ENCODE measurements at places on chromosomes 6 and 20.

GRCh38 chr6:14344486-14344885 is 226.9 kb downstream of the CD83 start:
- no peak for DNase-seq

DNA sequence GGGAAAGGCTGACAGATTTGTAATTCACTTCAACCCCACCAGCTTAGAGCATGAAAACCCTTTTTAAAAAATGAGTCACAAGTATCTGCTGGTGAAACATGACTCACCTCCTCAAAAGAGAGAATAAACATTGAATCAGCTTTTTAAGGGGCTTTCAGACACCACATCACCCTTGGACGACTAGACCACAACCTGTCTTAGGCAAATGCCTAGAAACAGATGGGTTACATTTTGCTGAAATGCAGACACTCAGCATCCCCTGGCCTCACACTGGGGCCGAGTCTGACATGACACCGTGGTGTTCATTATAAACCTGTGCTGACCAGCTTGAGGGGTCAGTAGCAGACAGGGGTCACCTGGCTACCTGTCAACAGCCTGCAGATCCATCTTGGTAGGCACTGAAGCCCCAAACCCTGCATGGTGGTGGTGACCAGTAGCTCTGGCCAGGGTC is 175.3 kb upstream of the CST7 start:
- peak; percentile 94 for DNase-seq

GRCh38 chr6:45209762-45210161 is 118.4 kb upstream of the RUNX2 start:
- peak; percentile 6 for DNase-seq

DNA sequence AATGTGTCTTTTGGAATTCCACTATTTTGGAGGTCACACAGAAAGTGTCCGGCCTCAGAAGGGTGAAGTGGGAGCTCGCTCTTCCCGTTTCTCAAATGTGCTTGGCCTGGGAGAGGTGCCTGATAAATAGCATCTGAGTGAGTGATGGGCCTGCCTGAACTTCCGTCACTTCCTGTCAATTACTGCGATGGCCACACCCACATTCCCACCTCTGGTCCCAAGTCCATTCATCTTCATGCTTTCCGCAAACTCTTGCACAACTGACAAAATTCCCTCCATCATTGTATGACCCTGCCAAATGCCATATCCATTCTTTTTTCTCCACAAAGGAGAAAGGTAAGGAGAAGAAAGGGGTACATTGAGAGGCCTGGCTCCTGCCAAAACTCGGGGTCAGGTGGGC is 169.0 kb downstream of the QKI start:
- no peak for DNase-seq

- DNase-seq: no peak
Measured at GRCh38 chr6:110476046-110476849, at the start of gene SLC22A16. Gene SLC22A16 (minus strand): TSS chr6:110476613. CDS start chr6:110476574, 39 bp downstream.

GRCh38 chr6:23311211-23311610 is 741.8 kb downstream of the HDGFL1 start:
- DNase-seq: no peak

- peak; percentile 69 for DNase-seq
Measured at GRCh38 chr6:111657146-111657545, 51.5 kb upstream of the TRAF3IP2 start.

DNA sequence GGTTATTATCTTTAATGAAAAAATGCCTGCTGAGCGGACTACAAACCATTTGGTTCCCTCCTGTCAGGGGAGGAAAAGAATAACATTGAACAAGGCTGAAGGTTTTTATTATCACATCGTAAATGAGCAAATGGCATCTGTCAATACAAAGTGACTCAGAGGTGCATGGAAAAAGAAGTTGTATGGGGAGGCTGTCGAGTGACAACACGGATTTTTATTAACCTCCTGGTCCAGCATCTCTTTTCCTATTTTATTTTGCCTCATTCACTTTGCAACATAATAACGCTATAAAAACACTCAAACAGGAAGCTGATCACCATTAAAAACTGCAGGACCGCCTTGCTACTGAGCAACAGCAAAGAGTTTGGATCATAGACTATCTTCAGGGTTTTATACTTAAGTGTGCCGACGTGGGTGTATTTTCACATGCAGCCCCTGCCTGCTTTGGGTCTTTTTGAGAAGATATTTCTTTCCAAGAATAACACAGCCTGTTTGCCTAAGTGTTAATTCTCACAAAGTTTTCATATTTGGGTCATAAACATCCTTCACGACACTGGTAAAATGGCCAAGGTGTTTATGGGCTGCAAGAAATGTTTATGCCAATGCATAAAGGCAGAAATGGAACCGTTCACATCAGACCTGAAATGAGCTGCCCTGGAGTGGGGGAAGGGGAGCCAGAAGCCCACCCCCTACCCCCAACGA is 132.1 kb upstream of the SALL4 start:
- peak; percentile 37 for DNase-seq

GRCh38 chr20:7770578-7770977 is 169.7 kb downstream of the HAO1 start:
- no peak for DNase-seq

DNA sequence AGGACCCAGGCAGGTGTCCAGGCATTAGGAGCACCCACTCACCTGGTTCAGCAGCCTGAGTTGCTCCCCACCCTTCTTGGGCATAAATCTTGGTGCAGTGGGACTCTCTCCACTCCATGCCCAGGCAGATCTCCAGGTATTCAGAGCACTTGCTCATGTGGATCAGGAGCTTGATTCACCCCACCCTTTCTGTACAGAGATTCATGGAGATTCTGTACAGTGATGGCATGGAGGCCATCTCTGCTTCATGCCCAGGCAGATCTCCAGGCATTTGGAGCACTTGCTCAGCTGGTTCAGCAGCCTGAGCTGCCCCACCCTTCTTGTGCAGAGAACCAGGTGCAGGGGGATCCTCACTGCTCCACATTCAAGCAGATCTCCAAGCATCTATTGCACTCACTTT is 44.1 kb downstream of the BEND6 start:
- no peak for DNase-seq

DNA sequence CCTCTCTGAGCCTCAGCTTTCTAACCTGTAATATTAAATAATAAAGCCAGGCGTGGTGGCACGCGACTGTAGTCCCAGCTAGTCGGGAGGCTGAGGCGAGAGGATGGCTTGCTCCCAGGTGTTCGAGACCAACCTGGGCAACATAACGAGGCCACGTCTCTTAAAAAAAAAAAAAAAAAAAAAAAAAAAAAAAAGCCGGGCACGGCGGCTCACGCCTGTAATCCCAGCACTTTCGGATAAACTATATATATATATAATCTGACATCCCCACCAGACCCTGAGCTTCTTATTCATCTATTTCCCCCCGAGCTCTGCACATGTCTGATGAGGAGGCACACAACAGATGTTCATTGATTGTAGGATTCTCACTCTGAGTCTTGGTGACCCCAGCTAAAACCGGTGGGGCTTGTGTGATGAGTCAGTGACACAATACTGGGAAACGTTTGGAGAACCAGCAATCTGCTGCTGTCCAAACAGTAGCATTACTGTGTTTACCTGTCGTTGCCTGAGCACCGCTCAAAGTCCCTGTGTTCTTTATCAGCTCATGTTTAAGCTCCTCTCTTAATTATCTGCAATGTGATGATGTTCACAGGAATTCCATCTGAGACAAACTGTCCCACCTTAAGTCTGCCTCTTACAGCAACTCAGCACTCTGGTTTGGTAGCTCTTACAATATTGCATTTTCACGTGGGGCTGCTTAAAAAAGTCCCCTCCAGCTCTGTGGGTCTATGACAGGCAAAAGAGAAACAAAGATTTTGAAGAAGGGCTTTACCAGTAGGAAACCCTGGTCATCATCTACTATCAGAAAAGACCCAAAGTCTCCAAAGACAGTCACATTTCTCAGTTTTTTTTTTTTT is 1.0 kb upstream of the SPATA2 start:
- peak; percentile 29 for DNase-seq

DNA sequence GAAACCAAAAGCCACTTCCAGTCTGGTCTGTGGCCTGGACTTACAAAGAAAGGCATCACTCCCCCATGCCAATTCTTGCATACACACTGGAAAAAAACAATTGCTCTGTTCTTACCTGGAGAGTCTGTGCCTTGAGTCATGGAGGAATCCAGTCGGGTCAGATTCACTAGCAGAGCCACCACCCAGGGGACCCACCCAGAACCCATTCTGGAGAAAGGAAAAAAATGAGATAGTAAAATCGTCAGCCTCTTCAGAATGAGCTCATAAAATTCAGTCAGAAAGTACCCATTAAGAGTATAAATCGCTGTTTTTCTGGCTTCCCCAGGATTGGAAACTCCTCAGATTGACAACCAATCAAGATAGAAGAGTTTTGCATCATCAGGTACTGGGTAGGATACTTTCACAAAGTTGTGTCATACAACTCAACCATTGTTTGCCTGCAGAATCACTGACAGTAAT is at the start of gene HLA-DOB:
Gene HLA-DOB (minus strand): TSS at position 257 of the 459 bp plus-strand sequence. CDS start 51 bp downstream, at position 206.
- no peak for DNase-seq

DNA sequence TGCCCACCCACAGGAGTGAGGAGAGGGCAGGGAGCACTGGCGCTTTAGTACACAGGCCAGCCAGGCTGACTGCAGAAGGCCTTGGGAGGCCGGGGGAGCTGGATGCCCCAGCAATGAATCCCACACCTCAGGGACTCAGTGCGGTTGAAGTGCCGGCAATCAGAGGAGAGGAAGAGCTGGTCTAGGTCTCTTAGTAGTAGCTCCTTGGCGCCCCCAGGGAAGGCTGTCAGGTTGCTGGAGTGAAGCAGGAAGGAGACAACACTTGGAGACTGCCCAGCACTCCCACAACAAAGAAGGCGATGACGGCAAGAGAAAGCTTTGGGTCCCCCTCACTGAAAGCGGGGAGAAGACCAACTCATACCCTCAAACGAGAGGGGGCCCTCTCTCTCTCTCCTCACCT is 8.3 kb upstream of the TNXB start:
- DNase-seq: no peak

- no peak for DNase-seq
Measured at GRCh38 chr6:116492331-116493067, 18.9 kb upstream of the CALHM5 start.
